ENCODE measurements at places on chromosomes 16 and 17. TPM values are rescaled to one million over a fixed set of nuclear protein-coding genes. Genes with fewer than 3 reads are reported as not detected.

Gene PRR29
- total RNA-seq: 6.9 TPM

Gene OTOP2
- total RNA-seq: not detected

Gene TMEM235
- total RNA-seq: not detected

Gene KRTAP2-1
- not detected for total RNA-seq

Gene POLR3K
- 7.4 TPM for total RNA-seq

Gene PRKAR1A
- total RNA-seq: 457 TPM

Gene TBC1D3I
- total RNA-seq: not detected

Gene MLX
- 30.0 TPM for total RNA-seq

Gene DPEP1
- total RNA-seq: 4.6 TPM

Gene KRT27
- not detected for total RNA-seq

Gene KRTAP3-1
- not detected for total RNA-seq

Gene MAP2K6
- 26.3 TPM for total RNA-seq

Gene DCXR
- 33.7 TPM for total RNA-seq

Gene MIEN1
- 14.1 TPM for total RNA-seq

Gene ALOX15B
- not detected for total RNA-seq

Gene ZNF423
- 30.9 TPM for total RNA-seq

Gene ZNF385C
- 1.8 TPM for total RNA-seq

Gene SMIM5
- total RNA-seq: 1.4 TPM

Gene ZKSCAN2
- total RNA-seq: 23.5 TPM

Gene BCO1
- 0.46 TPM for total RNA-seq

Data from diencephalon (tissue), 1 donor.